ENCODE measurements at places on chromosomes 7 and 10. TPM values are rescaled to one million over a fixed set of nuclear protein-coding genes. Genes with fewer than 3 reads are reported as not detected.

DLX6 gene
- total RNA-seq, result not detected

IFIT2 gene
- 3.4 TPM for total RNA-seq

CHAT gene
- not detected for total RNA-seq

GRCh38 chr10:1373287-1373686 is 317.1 kb downstream of the WDR37 start:
- H3K27me3 ChIP-seq, result peaks cover 41% of the 10 kb centered on the region
- no peaks in the 10 kb centered on the region for H3K36me3 ChIP-seq
- peak; percentile 72 for DNase-seq
- H3K27ac ChIP-seq, result no peak overlapping the region
- H3K4me3 ChIP-seq, result no peak overlapping the region

DNA sequence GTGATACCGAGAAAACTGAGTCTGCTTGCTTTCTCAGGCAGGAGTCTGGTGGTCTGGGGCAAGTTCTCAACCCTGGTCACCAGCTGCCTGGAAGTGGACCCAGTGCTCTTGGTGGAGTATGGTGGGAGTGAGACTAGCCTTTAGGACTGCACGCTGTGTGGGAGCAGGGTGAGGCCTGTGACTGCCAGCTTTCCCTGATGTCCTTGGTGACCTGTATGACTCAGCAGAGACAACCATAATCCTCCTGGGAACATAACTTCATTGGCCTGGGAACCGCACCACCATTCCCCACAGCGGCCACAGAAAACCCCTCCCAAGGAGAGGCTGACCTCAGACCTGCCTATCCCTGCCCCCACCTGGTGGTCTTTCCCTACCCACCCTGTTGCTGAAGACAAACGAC is 139.5 kb upstream of the CHRM2 start:
- H3K36me3 ChIP-seq, result no peaks in the 10 kb centered on the region
- no peaks in the 10 kb centered on the region for H3K27me3 ChIP-seq
- H3K4me3 ChIP-seq, result no peak overlapping the region
- H3K27ac ChIP-seq, result no peak overlapping the region
- no peaks in the 10 kb centered on the region for H3K4me1 ChIP-seq
- DNase-seq, result no peak

DNA sequence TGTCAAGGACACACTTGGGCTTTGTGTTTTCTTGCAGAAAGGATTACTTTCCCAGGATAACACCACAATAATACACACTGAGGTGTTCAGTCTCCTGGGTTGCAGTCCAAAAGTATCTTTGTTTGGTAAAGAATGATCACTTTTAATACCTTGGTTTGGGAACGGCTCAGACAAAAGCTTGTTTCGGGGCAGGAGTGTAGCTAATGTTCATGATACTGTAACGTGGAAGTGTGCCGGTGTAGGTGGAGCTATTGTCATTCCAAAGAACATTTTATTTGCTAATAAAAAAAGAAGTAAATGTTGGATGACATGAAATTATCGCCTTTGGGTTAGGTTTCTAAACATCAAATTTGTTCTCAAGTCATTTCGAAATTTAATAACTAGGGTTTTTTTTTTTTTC is 1.2 kb downstream of the EIF4H start:
- H3K36me3 ChIP-seq, result peaks cover 19% of the 10 kb centered on the region
- peak overlapping the region; percentile 95 for H3K4me3 ChIP-seq
- H3K4me1 ChIP-seq, result peaks cover 67% of the 10 kb centered on the region

DNA sequence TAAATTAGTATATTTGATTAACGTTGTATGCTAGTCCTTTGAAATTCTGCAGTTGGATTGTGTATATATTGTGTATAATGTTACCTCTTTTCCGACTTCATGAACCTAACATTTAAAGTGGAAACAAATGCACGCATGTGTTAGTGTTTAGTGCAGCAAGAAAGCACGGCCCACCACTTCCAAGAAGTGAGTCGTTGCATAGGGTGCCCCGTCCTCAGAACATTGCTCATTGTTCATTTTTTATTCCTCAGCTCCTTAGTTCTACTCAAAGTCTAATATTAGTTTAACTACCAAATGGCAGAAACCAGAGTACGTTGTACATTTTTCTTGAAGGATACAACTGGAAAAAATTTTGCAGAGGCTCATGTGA is 407.6 kb downstream of the AUTS2 start:
- H3K4me1 ChIP-seq, result peaks cover 12% of the 10 kb centered on the region
- no peaks in the 10 kb centered on the region for H3K27me3 ChIP-seq
- no peak for DNase-seq
- no peak overlapping the region for H3K4me3 ChIP-seq
- H3K36me3 ChIP-seq, result no peaks in the 10 kb centered on the region
- H3K27ac ChIP-seq, result no peak overlapping the region

DNA sequence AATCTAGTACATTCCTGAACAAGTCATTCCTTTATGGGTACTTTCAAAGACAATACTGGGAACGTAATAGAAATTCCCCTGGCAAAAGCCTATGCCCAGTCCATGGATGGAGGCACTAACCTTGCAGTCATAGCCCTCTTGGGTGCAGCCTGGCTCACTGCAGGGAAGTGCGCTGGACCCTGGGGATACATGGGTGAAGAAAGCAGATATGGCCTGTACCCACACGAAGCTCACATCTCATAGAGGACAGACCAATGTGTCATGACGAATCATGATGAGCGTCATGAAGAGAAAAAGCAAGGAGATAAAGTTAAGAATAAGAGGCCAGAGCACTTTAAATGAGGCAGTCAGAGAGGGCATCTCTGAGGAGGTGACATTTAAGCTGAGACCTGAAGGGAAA is 11.8 kb downstream of the PRLHR start:
- H3K4me3 ChIP-seq, result no peak overlapping the region
- no peak overlapping the region for H3K27ac ChIP-seq
- H3K36me3 ChIP-seq, result no peaks in the 10 kb centered on the region
- no peaks in the 10 kb centered on the region for H3K27me3 ChIP-seq

DNA sequence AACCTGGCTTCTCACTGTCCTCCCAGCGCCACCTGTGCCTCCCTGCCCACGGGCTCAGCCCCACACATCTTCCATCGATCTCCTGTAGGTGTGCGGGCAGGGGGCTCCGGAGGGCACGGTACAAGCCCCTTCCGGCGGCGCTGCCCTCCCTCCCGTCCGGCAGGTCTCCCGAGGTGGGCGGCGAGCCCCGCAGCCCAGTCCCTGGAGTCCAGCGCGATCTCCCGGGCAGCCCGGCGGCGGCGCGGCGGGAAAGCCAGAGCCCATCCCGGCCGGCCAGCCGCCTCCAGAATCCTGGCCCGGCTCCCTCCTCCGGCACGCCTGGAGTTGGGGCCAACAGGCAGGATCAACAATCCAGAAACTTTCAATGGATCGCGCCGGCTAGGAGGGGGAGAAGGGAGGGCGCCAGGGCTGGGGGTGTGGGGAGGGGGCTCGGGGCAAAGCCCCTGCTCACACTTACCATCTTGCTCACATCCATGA is 100.1 kb downstream of the HIP1 start:
- no peaks in the 10 kb centered on the region for H3K36me3 ChIP-seq
- DNase-seq, result no peak
- peaks cover 22% of the 10 kb centered on the region for H3K4me1 ChIP-seq

DNA sequence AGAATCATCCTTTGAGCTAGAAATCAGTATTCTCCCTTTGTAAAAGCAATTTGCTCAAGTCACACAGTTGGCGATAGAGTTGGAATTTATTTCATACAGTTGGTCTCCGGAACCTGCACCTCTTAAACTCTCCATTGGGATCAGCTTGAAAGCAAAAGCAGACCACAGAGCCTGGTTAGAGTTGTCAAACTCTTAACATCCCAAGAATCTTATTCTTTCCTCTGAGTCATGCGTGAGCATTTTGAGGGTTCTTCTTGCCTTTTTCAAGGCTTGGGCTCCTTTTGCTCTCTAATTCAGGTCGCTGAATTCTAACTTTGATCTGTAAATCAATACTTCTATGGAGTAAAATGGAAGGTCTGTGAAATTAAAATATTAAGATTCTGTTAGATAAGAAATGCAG is 19.6 kb upstream of the SCIN start:
- no peaks in the 10 kb centered on the region for H3K36me3 ChIP-seq
- no peaks in the 10 kb centered on the region for H3K27me3 ChIP-seq
- no peak for DNase-seq
- no peak overlapping the region for H3K27ac ChIP-seq
- H3K4me3 ChIP-seq, result no peak overlapping the region

DNA sequence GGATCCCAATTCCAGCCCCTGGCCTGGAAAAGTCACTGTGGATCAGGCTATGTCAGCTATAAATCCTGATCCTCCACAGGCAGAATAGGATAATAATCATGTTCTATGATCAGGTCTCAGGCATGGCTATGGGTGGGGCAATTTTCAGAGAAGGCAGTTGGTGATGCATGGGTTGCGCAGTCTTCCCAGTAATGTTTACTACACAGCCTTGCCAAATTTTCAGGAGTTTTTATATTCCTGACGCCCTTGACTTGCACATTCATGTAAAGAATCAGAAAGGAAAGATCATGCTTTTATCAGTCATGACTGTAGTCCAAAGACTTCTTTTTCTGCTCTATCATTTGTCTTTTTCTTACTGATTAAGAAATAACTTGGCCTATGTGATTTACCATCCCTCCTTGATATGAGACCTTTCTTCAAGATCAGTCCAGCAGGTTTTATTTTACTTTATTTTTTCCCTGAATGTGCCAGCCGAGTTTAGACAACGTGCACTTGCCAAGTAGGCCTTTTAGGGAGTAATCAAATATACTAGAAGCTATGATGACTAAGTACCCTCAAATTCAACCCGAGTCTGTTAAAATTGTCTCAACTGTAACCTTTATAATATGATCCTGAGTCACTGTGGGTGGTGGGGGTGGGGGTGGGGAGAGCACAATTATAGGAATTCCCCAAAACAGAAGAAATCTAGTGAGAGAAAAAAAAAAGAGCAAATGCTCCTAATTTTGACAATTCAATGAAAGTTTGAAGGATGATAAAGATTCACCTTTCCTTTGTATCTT is 31.9 kb downstream of the ARL4A start:
- H3K27me3 ChIP-seq, result no peaks in the 10 kb centered on the region
- H3K36me3 ChIP-seq, result no peaks in the 10 kb centered on the region
- no peak for DNase-seq

- H3K27me3 ChIP-seq, result no peaks in the 10 kb centered on the region
- H3K4me3 ChIP-seq, result no peak overlapping the region
- peaks cover 83% of the 10 kb centered on the region for H3K36me3 ChIP-seq
- peaks cover 81% of the 10 kb centered on the region for H3K4me1 ChIP-seq
These were observed 49.6 kb downstream of the LAMB1 start for GRCh38 chr7:107953265-107953923.

DNA sequence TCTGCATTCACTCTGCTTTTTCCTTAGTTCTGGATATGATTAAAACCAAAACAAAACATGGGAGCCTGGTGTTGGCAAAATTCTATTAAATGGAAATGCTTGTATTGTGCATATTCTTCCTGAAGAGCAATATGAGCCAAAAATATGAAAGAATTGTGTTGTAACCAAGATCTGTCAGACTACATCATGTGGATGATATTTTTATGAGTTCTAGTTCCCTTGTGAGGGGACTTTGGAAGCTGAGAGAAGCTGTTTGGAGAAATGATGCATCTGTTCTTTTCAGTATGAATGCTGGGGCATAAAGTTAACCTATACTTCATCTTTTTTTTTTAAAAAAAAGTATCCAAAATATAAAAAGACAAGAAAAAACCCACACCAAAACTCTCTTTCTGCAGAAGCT is 782.7 kb downstream of the ANKRD7 start:
- no peaks in the 10 kb centered on the region for H3K36me3 ChIP-seq
- no peak overlapping the region for H3K27ac ChIP-seq
- no peaks in the 10 kb centered on the region for H3K4me1 ChIP-seq
- no peak overlapping the region for H3K4me3 ChIP-seq
- no peak for DNase-seq

DNA sequence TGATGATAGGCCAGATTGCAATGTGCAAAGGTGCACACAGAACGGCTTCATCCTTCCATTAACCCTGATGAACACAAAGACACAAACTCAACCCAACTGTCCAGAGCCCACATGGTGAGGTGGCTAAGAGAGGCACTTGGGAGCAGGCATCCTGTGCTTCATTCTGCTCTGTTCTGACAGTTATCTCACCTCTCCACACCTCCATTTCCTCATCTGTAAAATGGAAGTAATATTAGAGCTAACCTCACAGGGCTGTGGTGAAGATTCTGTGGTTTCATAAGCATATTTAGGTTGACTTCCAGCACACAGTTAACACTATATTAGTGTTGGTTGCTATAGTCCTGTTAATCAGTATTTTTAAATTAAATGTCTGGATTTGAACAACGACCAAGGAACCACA is 126.3 kb downstream of the TAX1BP1 start:
- H3K27me3 ChIP-seq, result no peaks in the 10 kb centered on the region
- no peak overlapping the region for H3K4me3 ChIP-seq
- no peaks in the 10 kb centered on the region for H3K4me1 ChIP-seq
- H3K36me3 ChIP-seq, result no peaks in the 10 kb centered on the region

GRCh38 chr7:124776153-124776552 is 10.6 kb upstream of the GPR37 start:
- H3K27ac ChIP-seq, result no peak overlapping the region
- H3K27me3 ChIP-seq, result no peaks in the 10 kb centered on the region
- H3K36me3 ChIP-seq, result no peaks in the 10 kb centered on the region
- no peaks in the 10 kb centered on the region for H3K4me1 ChIP-seq

GRCh38 chr10:71218046-71218650 is 5.8 kb downstream of the UNC5B start:
- H3K36me3 ChIP-seq, result no peaks in the 10 kb centered on the region
- no peaks in the 10 kb centered on the region for H3K27me3 ChIP-seq
- H3K4me1 ChIP-seq, result peaks cover 37% of the 10 kb centered on the region
- peak overlapping the region; percentile 62 for H3K4me3 ChIP-seq
- DNase-seq, result no peak

GRCh38 chr7:151623766-151624165 is 104.1 kb upstream of the RHEB start:
- H3K4me1 ChIP-seq, result peaks cover 48% of the 10 kb centered on the region
- H3K27ac ChIP-seq, result no peak overlapping the region
- DNase-seq, result no peak
- H3K36me3 ChIP-seq, result peaks cover 21% of the 10 kb centered on the region

- no peaks in the 10 kb centered on the region for H3K36me3 ChIP-seq
- no peaks in the 10 kb centered on the region for H3K27me3 ChIP-seq
- DNase-seq, result no peak
- H3K27ac ChIP-seq, result peak overlapping the region; percentile 61
- H3K4me3 ChIP-seq, result no peak overlapping the region
- peaks cover 37% of the 10 kb centered on the region for H3K4me1 ChIP-seq
These were observed 11.5 kb downstream of the TMEM176B start for GRCh38 chr7:150788474-150789269.

DNA sequence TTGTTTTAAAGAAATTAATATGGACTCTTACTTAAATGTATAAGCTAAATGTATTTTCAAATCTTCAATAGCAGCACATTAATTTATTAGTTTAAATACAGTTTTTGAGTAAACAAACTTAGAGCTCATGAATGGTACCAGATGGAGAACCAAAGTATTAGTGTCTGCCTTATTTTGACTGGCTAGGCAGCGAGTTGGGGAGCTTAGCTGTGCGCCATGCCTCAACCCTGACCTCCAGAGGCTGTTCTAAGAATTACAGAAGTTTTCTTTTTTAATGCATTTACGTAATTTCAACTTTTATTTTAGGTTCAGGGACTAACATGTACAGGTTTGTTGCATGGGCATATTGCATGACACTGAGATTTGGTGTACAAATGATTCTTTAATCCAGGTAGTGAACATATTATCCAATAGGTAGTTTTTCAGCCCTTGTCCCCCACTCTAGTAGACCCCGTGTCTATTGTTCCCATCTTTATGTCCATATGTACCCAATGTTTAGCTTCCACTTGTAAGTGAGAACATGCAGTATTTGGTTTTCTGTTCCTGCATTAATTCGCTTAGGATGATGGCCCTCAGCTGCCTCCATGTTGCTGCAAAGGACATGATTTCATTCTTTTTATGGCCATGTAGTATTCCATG is 166.8 kb downstream of the IQUB start:
- H3K36me3 ChIP-seq, result no peaks in the 10 kb centered on the region
- H3K27ac ChIP-seq, result no peak overlapping the region
- H3K4me3 ChIP-seq, result no peak overlapping the region
- no peak for DNase-seq
